ENCODE measurements at places on chromosomes 12 and 14.

DNA sequence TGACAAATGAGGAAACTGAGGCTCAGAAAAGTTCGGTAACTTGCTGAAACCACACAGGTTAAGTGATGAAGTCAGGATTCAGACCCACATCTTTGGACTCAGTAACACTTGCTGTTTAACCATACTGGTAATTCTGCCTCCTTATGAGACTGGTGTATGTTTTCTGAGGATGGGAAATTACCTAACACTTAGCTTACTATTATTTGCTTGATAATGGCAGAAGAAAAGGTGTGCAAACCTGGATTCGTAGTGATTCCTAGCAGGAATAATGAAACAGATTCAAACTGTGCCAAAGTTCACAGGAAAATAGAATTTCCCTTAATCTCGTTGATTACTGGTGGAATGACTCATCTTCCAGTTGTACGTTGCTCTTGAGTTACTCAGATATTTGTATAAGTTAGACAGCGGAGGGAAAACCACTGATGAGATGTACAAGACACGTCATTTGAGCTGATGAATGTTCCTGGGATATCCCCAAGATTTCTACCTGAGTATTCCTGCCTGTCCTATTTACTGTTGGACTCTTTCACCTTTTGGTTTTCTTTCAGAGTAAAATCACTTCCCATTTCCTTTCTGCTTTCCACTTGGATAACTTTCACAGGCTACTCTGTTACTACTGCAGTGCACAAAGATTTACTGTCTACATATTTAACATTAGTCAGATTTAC lies 37.5 kb downstream of the PRORP start:
- DNase-seq = no peak

- no peak for DNase-seq
These were observed 64.8 kb downstream of the CCDC60 start for GRCh38 chr12:119399301-119399700.

DNA sequence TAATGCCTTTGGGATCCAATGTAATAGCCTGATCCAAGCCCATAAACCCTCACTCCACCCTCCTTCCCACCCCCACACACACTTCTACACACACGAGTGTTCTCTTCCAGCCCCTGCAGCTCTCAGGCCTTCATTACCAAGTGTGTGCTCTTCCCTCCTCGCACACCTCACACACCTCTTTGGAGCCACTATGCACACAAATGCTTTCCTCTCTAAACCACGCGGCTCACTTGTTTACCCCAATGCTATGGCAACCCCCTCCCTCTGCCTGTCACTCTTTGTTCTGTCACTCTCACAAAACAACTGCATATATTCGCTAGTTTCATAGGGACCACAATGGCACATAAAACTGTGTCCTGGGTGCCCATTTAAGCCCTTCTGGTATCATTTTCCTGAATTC lies 35.1 kb downstream of the PPP2R5E start:
- no peak for DNase-seq

DNA sequence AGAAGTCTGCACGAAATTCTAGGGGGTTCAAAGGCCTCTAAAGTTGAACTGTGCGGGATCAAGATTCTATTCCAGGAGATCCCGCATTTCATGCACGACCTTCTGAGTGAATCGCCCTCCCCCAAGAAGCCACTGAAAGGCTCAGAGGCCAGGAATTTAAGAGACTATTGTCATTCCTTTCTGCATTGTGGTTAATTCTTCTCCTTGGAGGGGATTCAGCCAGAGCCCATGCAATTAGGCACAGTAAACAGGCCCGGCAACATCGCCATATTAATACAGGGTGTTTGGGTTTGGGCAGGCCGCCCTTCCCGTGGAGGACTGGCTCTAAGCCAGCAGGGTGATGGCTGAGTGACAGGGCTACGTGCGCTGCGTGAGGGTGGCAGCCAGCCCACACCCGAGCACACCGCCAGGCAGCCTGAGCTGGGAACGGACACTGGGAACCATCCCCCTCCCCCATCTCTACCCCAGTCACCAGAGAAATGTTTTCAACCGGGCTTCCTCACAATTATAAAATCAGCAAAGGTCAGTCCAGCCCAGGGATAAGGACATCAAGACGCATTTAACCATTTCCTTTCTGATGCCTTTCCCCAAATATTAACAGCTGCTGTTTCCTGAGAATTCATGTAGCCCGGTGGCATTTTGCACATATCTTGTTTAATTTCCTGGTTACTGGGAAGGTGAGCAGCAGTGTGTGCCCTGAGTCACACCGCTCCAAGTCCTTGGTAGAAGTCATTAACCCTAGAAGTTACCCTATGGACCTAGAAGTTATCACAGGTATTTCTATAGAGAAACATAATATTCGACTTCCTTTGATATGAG lies 12.5 kb downstream of the EGLN3 start:
- no peak for DNase-seq

DNA sequence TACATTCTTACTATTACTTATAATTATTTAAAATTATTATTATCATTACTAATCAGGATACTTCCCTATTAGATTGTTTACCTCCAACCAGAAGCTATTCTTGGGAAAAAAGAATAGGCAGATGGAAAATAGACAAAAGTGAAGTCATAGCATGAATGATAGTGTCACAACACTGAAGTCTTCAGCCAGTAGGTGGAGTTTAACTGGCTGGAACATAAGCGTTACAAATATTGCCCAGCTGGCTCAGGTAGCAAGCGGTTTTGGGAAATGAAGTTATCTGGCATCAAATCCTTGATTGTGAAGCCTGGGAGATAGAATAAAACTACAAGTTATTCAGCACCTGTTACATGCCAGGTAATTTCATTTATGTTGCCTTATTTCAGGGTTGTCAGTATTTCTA lies 762.9 kb downstream of the C12orf50 start:
- no peak for DNase-seq

- DNase-seq = no peak
These were observed 173.5 kb upstream of the PDZRN4 start for GRCh38 chr12:41014643-41015020.

- no peak for DNase-seq
These were observed 48.7 kb downstream of the RAB35 start for GRCh38 chr12:120067901-120068300.

DNA sequence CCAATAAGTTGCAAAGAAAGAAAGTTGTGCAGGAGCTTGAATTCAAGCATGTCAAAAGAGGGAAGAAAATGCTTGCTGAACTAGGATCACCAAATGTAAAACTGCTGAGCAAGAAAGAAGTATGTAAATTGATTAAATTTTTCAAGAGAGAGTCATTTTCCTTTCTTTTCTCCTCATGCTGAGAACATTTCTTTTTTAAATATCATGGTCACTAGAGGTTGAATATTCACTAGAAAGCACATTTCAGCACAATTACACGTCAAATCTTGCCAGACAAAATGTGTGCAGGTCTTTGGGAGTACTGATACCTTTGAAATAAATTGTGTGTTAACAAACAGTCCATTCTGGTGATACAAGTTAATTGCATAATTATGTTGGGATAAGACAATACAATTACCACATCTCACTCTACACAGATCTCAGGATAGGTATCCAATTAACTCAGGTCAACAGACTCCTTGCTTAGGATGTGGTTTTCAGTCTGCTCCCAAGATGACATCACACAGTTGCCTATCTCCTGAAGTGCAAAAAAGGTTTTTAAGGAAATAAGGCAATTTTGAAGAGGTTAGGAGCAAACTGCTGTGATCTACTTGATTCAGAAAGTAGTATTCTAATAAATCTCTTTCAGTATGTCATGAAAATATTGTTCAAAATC lies 862.2 kb downstream of the RPS29 start:
- no peak for DNase-seq

GRCh38 chr12:110616471-110617115 lies 2.7 kb downstream of the TCTN1 start:
- DNase-seq = no peak

GRCh38 chr12:47527816-47528215 lies 178.0 kb downstream of the RPAP3 start:
- DNase-seq = no peak

DNA sequence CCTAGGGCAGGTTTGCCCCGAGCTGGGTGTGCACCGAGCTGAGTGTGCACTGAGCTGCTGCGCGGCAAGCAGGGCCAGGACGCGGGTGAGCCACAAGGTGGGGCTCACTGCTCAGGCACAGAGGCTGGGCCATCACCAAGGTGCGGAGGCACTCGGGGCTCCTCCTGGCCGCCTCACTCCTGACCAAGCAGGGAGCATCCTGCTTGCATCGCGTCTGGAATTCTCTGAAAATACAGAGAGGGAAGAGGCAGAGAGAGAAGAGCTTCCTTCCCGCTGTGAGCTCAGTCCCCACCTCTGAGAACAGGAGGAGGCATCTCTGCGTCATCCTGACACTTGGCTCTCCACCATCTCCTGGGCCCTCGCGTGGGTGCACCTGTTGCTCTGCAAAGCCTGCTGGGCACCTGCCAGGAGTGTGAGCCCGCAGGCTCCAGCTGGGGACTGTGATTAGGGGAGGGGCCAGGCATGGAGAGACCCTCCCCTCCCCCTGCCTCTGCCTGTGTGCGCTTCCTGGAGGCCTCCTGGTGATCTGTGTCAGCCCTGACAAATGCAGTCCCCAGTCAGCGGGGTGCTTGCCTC lies 116.3 kb downstream of the GLT1D1 start:
- no peak for DNase-seq

GRCh38 chr12:67909681-67910080 lies 79.6 kb upstream of the IFNG-AS1 start:
- no peak for DNase-seq

GRCh38 chr12:25957793-25958427 lies 572 bp upstream of the RASSF8 start:
- peak; percentile 52 for DNase-seq

GRCh38 chr12:96445691-96446583 lies 43.4 kb upstream of the CFAP54 start:
- DNase-seq = no peak

DNA sequence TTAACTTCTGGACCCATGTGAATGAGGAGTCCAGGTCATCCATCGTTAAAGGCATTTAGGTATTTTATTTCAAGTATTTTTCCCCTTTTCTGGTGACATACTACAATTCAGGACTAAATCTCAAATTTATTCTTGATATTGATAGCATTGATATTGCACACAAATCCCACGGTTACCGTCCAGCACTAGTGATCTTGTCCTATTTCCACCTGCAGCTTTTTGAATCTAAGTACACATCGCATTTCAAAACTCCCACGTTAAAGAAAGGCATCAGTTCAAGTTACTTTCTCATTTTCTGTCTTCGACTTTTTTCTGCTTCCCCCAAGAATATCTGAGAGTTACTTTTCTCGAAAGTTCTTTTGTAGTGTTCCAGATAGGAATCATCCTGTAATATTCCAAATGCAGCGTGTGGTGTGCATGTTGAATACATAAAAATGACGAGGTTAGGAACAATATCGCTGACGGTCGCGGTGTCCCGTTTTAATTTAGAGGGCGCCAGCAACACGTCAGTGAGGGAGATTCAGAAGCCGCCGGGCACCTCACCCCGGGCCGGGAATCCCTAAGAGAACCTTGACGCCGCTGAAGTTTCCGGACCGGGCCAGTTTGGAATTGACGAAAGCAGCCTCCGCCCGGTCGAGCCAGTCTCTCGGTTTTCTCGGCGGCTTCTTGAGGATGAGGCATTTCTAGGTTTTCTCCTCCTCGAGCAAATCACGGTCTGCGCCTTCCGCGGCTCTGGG lies 569 bp upstream of the RGS6 start:
- DNase-seq = no peak

DNA sequence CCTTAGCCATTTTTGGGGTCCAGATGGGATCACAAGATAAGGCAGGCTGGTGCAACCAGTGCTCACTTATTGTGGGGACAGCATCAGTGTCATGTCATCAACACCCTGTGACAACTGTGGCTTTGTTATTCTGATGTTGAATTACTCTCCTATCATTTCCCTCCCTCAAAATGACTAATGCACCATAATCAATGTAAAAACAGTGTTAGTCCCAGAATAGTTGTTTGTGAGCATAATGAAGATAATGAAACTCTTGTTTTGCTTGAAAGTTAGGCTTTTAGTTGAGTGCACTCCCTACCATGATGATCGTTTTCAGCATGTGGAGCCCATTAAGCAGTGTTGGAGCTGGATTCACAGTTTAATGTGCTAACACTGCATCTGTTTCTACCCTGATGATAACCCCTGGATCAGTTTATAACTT lies 151.4 kb downstream of the TMTC2 start:
- no peak for DNase-seq

DNA sequence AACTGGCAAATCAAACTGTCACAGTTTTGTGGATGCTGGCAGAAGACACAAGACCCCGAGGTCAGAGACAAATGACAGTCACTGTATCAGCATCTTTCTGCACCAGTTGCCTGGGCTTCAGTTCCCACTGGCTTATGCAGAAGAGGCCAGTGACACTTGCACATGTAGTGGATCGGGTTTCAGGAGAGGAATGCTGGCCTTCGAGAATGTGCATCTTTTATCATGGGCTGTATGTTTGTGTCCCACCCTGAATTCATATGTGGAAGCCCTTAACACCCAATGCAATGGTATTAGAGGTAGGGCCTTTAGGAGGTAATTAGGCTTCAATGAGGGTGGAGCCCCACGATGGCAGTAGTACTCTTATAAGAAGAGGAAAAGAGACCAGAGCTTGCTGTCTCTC lies 150.9 kb downstream of the SLC15A4 start:
- DNase-seq = no peak

DNA sequence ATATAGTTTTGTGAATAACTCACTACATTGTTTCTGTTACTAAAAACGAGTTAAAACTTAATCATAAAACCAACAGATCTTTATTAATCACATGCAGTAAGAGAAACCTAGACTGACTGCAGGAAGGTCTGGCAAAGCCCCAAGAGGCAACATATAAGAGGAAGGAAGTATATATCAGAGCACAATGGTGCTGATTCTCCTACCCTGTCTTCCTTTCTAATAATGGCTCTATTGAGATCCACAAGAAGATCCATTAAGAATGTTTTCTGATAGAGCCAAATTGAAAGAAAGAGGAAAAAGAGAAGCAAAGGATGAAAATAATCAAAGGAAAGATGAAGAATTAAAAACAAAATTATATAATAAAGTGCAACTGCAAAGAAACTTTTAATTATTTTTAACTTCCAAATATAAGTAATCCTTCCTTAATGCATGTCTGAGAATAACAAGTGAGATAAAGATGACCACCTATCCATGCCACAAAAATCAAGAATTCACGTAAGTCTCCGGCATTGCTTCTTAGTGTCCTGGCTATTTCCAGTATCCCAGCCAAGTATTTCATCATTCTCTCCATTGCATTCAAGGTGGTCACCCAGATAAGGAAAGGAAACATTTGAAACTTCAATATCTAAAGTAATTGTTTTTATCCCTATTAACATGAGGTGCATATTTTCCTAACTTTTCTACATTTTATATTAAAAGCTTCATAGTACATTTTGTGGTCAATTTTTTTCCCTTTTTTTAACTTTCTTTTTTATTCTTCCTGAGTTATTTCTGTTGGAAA lies 62.2 kb downstream of the SOX5 start:
- DNase-seq = no peak
